AG09309 (cell line): ENCODE measurements at places on chromosomes 5 and 9.

- DNase-seq = no peak
Measured at GRCh38 chr5:72206160-72206559, 98.9 kb downstream of the MAP1B start.

- no peak for DNase-seq
Measured at GRCh38 chr9:115002371-115003120, 72.2 kb upstream of the TNFSF8 start.

- DNase-seq = peak; percentile 52
Measured at GRCh38 chr5:32814620-32815019, 103.5 kb downstream of the NPR3 start.

DNA sequence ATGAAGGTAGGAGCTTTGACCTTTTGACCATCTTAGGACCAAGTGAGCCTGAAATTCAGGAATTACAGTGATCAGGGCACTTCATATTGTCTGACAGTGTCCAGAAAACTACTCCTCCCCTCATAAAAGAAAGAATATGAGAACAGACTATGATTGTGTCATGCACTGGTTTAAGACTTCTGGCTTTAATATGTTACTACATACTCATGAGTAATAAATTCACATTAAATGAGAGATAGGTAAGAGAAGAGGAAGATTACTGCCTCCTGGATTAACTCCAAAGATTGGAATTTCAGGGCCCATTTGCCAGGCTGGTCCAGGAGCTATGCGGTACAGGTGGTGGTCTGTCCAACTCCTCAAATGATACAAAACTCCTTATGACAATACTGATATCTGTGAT lies 213.5 kb upstream of the ADRA1B start:
- no peak for DNase-seq

DNA sequence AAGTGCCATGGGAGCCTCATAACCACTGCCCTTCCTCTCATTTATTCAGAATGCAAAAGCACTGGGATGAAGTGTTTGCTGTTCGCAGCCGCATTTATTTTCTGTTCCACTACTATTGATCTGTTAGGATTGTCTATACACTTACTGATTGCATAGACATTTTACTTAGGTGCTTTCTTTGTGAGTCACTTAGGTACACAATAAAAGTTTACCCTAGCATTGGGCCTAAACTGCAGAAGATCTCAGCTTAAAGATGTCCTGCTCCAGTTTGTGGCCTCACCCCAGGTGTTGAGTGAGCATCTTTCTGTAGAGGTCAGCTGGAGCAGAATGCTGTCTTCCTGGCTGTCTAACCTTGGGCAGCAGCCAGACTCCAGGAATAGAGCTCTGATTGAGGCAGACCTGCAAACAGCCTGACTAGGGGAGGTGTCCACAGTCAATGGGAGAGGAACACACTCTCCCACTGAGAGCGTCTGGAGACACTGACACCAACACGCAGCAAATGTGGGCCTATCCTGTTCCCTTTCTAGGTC lies 54.0 kb downstream of the GPR21 start:
- DNase-seq = no peak

DNA sequence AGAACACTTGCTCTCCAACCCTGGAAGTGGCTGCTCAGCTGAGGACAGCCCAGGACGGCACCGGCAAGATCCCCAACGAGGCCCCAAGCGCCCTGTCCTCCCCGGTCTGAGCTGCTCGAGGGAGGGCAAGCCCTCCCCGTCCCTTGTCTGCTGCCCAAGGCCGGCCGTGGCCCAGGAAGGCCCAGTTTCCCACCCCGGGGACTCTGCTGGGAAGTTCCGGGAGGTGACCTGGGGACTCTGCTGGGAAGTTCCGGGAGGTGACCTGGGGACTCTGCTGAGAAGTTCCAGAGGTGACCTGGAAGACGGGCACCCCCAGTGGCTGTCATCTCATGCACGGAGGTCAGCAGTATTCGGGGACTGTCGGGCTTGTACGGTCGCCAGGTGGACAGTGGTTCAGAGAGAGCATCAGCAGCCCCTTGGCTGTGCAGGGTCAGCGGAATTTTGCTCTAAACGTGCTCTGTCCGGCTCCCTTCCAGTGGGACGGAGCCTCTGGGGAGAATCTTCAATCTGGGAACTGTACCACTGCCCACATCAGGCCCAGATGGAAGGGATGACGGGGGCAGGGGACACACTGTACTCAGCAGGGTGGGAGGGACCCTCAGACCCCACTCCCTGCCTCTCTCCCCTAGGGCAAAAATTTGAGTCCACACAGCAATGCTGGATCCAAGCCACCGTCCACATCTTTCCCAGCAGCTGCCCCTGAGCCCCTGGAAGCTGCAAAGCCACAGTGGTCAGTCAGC lies 7.2 kb downstream of the NACC2 start:
- no peak for DNase-seq

- no peak for DNase-seq
Measured at GRCh38 chr5:157352756-157353340, 86.9 kb downstream of the CYFIP2 start.

DNA sequence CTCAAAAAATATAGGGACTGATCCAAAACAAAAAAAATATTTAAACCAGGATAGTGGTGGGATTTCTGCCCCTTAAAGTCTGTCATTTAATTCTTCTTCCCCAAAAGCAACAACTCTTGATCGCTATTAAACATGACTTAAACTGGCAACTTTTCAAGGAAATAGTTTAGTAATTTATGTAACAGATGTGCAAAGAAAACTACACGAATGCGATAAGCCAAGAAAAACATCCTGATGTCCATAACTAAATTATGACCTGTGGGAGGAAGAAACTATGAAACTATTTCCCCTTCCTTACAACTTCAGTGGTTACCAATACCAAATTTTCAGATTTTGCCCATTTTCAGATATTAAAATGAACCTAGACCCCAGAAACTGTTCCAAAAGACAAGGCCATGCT lies 31.5 kb downstream of the CLINT1 start:
- DNase-seq = no peak

- no peak for DNase-seq
Measured at GRCh38 chr5:66515209-66515608, 81.0 kb upstream of the MAST4 start.

- no peak for DNase-seq
Measured at GRCh38 chr9:105195259-105195658, 49.2 kb upstream of the SLC44A1 start.

- peak; percentile 90 for DNase-seq
Measured at GRCh38 chr9:127698985-127699670, 7.7 kb upstream of the CFAP157 start.

GRCh38 chr9:2085716-2086115 lies 70.6 kb downstream of the SMARCA2 start:
- DNase-seq = peak; percentile 20

DNA sequence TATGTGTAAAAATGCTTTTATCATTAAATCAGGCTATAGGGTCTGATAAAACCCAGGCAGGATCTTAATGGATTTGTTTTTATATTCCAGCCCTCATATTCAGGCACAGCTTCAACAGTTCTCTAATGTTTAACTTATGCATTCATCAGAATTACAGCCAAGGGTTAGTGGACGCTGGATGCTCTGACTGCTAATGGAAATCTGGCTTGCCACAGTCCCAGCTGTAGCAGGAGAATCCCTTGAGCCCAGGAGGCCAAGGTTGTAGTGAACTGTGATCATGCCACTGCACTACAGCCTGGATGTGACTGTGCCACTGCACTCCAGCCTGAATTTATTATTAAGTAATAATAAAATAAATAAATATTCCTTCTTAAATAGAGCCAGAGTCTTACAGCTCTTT lies 98.0 kb downstream of the SLC25A46 start:
- DNase-seq = no peak

DNA sequence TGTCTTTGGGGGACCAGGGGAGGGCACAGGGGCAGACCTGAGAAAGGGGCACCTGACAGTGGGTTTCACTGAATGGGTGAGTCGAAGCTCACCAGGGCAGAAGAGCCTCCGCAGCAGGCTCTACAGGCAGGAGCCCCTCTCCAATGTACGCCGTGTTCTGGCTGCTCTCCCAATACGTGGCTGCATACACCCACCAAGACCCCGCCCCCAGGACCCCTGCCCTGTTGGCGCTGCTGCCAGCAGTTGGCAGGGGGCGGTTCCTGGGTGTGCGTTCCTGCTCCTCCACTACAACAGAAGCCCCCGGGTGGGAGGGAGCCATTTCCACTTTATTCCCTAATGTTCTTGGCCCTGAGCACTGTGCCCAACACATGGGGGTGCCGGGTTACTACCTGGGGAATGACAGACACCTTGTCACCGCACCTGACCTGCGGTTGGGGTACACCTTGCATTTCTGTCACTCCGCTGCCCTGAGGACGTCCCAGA lies 30.3 kb downstream of the SARDH start:
- DNase-seq = no peak

GRCh38 chr9:126438741-126439401 lies 112.2 kb downstream of the MVB12B start:
- no peak for DNase-seq

GRCh38 chr9:18358325-18358724 lies 115.6 kb upstream of the ADAMTSL1 start:
- DNase-seq = no peak

GRCh38 chr9:110847671-110848070 lies 179.1 kb downstream of the MUSK start:
- DNase-seq = no peak

DNA sequence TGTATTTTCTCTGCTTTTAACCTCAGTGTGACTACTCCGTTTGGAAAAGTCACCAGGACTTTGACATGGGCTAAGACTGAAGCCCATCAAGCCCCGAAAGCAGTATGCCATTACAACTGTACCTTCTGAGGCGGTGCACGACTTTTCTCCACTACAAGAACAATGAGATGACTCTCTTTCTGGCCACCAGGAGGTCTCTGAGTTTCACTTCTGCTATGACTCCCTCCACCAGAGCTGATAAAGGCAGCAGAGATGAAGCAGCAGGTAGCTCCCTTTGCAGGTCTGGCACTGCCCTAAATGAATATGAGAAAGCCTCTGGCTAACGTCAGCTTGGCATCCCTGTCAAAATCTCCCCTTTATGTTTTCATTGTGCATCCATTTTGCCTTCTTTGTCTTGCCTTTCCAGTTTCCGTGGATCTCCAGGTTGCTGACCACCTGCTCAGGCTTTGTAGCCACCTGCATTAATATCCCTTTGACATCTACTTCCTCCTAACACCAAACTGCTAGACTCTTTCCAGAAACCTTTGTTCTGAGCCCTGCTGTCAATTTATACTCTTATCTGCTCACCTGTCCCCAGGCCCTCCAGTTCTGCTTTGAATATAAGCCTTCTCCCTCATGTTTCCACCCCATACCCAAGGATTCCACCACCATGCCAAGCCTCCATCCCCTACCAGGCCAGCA lies 221.7 kb downstream of the ZNF608 start:
- no peak for DNase-seq

GRCh38 chr5:173473288-173473687 lies 143.2 kb downstream of the BOD1 start:
- DNase-seq = no peak

DNA sequence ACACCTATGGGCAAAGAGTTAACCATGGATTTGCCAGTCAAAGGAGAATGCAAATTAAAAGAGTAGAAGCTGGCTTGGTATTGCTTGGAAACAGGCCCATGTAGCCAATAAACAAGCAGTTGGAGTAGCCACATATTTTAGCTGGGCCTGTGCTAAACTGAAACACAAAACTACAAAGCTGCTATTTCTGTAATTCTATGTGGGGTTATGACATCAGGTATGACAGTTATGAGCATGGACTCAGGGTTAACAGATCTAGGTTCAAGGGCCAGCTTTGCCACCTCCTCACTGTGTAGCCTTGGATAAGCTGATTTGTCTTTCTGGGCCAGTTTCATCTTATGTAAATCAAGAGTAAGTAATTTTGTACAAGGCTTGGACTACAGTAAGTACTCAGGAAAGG lies 142.7 kb downstream of the PIP5K1B start:
- DNase-seq = no peak

DNA sequence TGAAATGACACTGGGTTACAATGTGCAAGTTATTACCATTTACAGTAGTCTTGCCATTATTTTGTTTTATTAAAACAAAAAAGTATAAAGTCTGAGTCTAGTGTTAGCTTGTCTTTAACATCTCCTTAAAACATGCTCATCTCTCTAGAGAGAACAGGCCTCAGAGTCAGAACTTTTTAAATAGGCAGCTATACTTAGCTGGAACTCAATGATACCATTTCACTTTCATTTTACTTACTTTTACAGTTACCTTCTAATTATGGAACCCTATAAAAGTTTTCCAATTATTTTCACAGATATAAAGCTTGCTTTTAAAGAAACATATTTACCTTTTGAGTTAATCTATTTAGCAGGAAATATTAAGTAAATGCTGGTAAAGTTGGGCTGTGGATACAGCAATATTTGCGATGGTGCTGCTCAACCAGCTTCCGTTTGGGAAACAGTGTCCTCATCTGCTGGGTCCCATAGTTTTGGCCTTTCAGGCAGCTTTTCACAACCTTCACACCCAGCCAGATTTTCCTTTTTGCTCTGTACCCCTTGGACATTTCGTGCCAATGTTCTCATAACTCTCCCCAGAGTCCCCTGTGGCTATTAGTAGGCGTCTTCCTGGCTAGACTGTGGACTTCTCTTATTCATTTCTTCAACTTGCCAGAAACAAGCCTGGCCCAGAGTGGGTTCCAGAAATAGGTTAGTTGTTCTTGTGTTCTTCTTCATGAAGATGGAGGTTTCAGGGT lies 36.3 kb upstream of the UBTD2 start:
- DNase-seq = no peak

GRCh38 chr5:180423133-180423532 lies 70.0 kb upstream of the GFPT2 start:
- DNase-seq = no peak

DNA sequence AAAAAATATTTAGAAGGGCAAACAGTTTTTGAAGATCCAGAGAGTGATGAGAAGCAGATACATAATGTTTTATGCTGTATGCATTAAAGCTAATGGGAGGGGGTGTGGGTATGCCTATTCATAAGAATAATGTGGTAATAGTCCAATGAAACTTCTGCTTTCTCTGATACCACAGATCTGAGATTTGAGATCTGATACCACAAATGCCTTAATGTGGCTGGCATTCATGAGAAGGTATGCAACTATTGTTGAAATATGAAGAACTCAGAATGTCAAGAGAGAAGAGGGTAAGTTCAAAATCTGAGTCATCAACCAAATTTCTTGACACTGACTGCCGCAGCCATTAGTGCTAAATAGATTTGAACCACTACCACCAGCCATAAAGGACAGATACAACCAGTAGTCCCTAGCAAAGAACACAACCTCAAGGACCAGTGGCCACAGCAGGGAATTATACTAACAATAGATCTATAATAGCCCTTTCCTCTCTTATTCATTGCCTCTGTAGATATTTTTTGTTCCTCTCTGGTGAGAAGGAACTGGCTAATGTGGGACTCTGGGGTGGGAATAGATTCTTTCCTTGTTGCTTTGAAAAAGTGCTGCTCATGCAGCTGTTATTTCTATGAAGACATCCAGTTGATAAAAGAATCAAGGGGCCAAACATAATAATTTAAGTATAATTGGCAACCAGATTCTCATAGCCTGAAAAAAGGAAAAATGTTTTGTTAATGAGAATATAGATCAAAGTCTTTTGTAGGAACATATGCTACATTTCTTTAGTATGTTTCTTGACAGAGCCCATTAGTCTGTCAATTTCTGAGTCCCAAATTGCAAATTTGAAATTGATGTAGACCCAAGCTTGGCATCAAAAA lies 256.5 kb upstream of the ZNF608 start:
- no peak for DNase-seq

GRCh38 chr9:108586471-108587139 lies 269.2 kb downstream of the ACTL7B start:
- DNase-seq = no peak

GRCh38 chr5:165400086-165400485 lies 1894.7 kb downstream of the MAT2B start:
- no peak for DNase-seq
